ENCODE measurements at places on chromosomes 16 and 17.

DNA sequence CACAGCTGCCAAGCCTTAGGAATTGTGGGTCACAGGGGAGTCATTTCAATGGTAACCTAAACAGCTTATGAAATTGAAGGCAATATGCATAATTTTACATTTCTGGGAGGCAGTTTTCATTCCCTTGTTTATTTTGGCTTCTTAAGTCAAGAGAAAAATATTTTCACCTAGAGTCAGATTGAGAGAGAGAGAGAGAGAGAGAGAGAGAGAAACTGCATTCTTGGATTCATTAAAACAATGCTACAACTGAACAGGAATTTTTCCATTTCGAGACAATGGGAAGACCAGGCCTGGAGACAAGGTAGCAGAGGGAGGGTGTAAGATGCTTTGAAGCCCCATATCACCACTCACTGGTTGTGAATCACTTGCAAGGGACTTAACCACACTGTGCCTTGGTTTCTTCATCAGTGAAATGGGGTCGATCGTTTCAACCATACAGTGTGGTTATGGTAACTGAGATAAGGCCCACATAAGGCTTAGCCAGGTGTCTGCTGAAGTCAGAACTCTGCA lies 224.7 kb upstream of the IRX3 start:
- DNase-seq: no peak

DNA sequence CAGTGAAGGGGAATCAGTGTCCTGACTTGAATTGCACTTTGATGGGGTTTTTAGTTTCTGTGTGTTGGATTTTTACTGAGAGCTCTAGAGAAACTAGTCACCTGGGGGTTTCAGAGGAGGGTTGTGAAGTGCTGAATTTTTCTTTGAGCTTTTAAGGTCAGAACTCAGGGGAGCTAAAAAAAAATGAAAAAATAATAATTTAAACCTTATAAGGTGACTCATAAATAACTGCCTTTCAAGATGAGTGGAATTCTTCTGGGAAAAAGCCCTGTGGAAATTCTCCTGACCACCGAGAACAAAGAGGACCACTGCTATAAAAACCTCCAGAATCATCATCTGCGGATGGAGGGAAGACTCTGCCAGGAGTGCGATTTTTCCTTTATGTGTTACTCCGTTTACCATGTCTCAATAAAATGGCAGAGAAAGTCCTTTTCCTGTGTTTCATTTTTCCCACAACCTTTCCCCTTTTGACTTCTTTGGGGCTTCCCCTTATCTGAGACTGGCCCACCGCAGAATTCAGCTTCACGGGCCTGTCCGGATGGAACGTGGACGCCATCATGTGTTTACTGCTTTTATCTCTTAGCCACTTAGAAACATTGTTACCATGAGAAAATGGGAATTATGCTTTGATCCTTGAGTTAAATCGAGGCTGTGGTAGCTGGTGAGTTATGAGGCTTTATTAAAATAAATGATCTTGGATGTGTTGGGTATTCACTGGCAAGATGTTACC lies 39.7 kb downstream of the RPTOR start:
- DNase-seq: no peak

- no peak for DNase-seq
Measured at GRCh38 chr16:77732241-77732946, 10.1 kb downstream of the NUDT7 start.

DNA sequence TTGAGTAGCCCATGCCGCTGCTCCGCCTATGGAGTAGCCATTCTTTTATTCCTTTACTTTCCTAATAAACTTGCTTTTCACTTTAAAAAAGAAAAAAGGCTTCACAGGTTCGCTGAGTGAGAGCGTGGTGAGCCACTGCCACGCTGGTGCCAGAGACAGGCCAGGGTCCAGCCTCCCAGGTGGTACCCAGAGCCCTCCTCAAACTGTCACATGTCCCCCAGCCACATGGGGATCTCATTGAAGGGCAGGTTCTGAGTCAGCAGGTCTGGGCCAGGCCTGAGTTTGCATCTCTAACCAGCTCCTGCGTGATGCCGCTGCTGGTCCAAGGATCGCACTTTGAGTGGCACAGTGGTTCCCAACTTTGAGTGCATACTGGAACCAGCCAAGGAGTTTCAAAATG lies 36.2 kb downstream of the RBFOX3 start:
- DNase-seq: no peak

- DNase-seq: no peak
Measured at GRCh38 chr17:47203984-47204721, 5.0 kb upstream of the MYL4 start.

DNA sequence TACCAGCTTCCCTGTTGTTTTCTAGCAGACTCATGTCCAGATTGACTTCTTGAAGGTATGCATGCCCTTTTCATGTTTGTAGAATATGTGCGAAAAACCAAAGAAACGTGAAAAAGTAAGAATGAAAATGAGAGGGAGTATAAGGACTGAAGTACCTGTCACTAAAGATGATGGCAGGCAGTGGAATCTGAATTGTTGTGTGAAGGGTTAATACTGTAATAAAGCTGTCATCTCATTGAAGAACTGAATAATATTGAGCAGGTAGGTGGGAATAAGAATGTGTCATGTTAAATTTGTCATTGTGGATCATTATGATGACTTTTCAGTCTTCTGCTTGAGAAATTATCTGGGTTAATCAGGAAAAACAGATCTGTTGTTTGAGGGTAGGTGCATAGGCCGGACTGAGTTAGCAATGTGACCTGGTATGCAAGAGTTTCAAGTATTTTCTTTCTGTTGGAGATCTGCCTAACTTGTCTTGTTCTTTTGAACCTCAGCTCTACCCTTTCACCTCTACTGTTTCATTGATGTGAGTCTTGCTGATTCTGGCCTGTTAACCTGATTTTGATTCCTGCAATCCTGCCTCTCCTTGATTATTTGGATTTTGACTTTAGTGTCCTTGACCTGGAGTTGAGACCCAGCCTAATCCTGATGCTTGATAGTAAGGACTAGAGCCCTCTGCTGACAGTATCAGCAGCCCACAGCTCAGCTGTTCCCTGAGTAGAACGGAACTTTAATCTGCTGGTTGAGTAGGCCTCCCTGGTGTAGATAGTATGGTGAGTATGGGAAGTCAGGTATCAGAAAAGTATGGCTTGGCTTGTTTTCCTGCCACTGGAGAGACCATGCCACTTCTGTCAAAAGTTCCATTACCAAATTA lies 64.6 kb downstream of the MAP2K4 start:
- no peak for DNase-seq

DNA sequence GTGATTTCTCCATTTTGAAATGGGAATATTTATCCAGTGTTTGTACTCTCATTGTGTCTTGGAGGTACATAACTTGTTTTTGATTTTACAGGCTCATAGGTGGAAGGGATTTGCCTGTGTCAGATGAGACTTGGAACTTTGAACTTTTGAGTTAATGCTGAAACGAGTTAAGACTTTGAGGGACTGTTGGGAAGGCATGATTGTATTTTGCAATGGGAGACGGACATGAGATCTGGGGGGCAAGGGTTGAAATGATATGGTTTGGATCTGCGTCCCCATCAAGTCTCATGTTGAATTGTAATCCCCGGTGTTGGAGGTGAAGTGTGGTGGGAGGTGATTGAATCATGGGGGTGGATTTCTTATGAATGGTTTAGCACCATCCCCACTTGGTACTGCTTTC lies 21.8 kb downstream of the PRDM7 start:
- DNase-seq: no peak

DNA sequence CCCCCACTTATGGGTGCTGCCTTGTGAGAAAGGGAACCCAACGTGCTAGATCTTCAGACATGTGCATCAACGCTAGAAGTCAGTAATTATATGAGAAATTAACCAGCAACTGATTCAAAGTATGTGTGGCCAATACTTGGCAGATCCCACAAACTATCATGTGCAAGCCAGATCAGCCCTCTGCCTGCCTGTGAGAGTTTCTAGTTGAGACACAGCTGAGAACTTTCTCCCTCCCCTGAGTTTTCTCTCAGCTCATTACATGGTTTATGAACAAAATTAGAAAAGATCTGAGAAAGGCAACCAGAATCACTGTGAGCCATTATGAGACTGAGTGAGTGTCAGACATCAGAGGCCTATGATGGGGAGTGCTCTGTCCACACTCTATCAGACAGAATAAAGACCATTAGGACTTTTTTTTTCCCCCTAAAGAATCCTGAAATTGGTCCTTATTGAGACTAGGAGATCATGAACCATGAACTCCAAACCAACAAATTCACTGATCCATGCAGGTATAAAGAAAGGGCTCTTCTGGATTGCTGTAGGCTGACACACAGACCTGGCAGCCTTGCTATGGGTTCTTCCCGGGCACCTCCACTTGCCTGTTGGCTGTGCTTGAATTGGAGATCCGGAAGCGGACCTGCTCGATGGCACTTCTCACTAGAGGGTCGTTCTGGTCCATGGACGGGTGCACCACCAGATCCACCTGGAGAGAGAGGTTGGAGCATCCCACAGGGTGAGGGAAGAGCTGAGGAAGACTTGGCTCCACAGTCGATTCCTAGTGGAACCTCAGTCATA lies 51.5 kb downstream of the GTF3C1 start:
- no peak for DNase-seq

DNA sequence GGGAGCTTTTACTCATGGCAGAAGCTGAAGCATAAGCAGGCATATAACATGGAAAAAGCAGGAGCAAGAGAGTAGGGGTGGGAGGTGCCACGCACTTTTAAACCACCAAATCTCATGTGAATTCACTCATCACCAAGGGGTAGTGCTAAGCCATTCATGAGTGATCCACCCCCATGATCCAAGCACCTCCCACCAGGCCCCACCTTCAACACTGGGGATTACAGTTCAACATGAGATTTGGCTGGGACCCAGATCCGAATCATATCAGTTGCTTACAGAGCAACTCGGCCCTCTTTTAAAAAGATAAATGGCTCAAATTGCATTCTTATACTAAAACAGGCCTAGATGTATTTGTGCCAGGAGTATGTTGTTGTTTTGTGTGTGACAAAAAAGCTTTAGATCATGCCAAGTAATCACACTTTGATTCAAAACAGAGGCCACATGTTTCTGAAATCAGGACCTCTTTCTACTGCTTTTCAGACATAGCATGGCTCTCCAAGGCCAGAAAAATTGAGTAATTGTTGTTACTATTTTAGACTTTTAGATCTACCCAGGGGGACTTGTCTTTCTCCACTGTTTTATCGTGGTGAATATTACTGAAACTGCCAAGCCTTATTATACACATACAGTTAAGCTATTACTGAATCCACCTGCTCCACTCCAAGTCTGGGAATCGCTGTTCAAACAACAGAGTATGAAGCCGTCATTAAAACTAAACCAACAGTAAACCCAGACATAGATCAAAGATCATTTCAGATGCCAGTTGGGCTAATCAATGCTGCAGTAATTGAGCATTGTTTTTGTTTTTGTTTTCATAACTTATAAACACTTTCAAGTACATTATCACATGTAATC lies 163.3 kb downstream of the KCNJ2 start:
- DNase-seq: no peak

DNA sequence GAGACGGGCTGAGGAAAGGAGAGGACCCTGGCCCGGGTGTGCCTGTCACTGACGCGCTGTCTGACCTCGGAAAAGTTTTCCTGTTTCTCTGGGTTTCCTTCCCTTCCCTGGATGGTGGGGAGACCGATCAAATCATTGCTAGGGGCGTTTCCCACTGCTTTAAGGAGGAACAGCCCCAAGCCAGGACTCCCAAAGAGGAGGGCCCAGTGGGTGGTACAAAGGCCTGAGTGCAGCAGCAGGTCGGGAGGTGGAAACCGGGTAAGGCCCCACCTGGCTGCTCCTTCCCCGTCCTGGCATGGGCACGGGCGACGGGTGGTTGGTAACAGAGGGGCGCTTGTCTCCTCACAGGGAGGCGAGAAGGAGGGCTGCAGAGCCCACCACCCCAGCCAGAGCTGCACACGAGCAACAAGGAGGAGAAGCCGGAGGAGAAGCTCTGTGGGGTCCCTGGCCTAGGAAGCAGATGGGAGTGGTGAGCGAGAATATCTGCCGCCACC lies 2.2 kb downstream of the SRL start:
- no peak for DNase-seq
